Stimulated activated CD4-positive, alpha-beta T cell treated with anti-CD3 and anti-CD28 coated beads, Interleukin-4, amount 100 ng/mL, for 48 hours (primary cell): ENCODE measurements at places on chromosomes 6 and 20.

DNA sequence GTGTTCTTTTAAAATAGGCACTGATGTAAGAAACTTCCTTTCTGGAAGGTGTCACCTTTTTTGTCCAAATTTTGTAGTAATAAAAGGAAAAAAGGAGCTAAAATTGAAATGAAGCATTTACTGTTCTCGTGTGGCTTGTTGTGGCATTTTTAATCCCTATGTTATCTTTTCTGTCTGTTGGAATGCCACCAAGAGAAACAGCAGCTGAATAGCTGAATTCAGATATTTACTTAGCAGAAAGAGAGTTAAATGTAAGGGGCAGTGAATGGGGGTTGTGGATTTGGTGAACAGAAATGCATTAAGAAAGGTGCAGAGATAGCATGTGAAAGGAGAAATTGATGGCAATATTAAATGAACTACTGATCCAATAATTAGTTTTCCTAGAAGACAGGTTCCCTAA is 573.6 kb upstream of the EPHA7 start:
- DNase-seq, result no peak

DNA sequence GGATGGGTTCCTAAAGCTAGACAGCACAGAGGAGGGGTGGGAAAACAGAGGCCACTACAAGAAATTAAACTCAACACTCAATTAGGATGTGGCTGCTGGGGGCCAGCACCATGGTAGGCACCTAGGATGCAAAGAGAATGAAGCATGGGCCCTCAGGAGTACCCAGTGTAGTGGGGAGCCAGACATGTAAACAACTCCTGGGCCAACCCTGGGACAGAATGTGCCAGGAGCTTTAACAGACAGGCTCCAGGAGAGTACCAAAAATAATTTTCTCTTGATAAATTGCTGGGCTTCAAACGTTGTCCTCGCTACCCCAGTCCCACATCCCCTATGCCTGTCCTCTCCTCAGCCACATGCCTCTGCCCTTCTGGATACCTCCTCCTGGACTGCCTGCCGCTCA is 1.7 kb downstream of the TMEM151B start:
- no peak for DNase-seq

DNA sequence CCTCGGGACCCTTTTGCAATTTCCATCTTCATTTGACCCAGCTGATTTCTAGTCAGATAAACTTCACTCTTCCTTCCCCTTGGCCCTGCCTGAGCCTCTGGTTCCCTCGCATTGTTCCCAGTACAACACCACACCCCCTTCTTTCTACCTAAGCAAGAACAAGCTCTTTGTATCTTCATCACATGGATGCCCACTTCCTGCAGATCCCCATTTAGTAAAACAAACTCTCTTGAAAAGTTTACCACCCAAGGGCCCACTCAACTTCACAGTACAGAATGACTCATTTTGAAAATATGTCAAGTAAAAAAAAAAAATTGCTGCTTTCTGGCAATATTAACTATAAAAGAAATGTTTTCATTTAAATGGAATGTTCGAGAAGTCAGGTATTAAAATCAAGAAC is 5.2 kb downstream of the FAXC start:
- no peak for DNase-seq

DNA sequence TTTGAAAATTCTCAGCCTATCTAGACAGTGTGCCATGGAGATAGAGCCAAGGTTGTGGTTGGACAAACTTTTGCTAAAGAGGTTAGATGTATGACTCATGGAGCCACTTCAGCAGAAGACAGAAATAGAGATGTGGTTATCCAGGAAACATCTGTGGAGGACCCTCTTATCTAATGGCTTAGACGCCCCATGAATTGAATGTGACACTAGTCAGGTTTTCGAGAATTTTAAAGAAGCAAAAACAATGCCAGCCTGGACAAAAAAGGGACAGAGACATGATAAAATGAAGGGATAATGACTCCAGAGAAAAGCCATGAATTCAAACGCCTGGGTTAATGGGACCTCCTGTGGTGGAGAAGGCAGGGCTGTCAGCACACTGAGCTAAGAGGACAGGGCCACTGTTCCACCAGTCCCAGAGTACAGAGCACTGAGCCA is 280.5 kb downstream of the CLVS2 start:
- DNase-seq, result no peak

GRCh38 chr6:149862922-149863697 is 1.0 kb downstream of the LRP11 start:
- DNase-seq, result peak; percentile 22

DNA sequence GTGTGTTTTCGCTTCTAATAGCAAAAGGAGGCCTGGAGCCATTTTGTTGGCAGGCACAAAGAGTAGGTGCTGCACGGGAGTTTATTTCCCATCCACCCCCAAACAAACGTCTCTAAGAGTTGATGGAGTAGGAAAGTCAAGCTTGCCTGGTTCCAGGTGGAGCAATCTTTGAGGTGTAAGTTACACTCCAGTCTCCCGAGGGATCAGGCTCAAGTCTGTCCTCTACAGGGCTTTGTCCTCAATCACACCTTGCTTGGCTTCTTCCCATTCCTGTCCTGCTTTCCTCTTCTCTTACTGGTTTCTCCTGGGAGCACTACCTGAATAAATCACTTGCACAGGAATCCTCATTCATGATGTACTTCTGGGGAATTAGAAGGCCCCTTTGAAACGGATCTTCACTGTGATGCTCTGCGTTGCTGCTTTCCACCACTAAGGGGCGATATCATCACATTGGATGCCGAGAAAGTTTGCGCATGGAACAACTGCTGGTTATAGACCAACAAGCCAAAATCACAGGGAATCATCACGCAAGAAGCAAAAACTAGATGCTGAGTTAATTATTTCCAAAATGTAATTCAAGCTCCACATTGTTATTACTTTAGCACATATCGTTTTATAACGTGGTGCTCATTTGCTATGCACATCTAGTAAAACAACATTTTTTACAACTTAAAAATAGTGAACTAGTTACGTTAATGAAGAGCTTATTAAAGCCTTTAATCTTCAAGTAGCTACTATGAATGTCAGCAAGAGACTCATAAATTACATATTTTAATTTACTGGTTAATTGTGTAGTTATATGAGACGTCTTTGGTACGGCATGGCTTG is 156.8 kb downstream of the DNAH8 start:
- DNase-seq, result peak; percentile 49

DNA sequence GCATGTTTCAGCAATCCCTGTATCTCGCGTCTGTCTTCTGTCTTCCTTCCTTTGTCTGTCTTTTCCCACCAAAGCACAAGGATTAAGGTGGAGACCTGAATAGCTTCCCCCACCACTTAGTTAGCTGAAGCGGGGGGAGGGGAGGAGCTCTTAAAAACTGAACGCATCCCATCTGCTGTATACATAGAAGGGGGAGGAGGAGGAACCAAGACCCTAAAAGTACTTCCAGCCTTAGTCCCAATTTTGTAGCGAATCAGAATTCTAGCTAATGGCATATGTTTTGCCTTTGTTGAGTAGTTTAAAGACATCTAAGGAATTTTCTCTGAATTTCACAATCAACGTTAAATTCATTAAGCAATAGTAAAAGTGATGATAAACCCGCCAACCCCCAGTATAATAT is 47.9 kb downstream of the GNAS start:
- DNase-seq, result no peak

DNA sequence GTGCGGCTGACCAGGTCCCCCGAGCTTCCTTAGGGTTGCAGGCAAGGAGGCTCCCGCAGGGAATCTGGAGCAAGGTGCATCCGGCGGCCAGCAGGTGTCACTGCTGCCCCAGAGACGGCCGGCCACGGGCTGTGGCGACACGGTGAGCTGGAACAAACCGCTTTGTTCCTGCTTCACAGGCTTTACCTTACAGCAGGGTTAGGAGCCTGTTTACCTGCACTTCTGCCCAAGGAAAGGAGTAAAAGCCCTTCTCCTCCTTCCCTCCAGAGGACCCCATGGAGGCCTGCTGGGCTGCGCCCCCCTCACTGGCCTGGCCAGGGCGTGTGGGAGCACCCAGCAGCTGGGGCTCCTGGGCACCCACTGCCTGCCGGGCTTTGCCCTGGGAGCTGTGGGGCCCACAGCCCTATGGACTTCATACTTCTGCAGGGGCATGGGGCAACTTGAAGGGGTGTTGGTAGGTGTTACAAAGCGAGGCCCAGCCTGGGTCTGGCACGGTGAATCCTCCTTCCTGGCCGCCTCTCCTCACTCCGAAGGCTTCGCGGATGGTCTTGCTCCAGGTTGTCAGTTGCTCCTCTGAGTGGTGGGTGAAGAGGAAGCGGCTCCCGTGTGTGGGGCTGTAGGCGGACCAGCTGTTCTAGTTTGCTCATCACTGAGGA is 88.4 kb downstream of the CDC5L start:
- DNase-seq, result peak; percentile 64

DNA sequence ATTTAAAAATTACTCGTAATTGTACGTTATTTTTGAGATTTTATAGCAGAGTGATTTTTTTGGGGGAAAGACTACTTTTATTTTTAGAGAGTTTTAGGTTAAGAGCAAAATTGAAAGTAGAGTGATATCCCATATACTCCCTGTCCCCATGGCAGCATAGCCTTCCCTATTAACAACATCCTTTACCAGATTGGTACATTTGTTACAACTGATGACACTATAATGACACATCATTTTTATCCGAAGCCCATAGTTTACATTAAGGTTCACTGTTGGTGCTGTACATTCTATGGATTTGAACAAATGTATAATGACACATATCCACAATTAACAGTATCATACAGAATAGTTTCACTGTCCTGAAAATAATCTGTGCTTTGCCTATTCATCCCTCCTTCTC is 1126.4 kb upstream of the CITED2 start:
- no peak for DNase-seq

GRCh38 chr6:74937936-74938335 is 267.9 kb downstream of the COL12A1 start:
- no peak for DNase-seq

DNA sequence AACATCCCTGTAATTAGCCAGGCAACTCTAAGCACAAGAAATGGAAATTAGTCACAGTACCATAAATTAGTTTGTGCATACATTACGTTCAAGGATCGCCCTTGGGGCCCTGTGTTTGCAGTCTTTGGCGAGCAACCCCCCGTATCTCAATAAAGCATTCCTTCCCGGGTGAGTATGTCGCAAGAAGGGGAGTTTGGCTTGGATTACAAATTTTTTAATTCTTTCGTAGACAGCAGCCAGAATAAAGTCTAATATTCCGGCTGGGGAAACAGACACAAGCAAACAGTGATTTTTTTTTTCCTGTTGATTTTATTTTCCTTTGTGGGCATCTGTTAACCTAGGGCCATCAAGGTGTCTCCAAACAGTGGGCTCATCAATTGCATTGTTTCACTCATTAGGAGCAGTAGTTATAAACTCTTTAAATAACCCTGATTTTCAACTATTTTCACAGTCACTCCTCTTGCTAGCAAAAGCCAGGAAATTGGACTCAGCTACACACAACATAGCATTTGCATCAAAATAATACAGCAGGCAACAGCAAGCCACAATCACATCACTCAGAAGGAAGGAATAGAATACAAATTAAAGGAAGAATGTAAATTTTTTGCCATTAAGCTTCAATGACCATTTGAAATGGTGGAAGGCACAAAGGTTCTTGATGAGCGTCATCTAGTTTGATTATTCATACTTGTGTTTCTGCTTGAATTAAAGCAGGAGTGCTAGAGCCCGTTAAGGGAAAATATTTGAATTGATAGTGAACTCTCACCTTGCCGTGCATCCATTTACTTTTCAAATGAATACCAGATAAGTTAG is 85.3 kb downstream of the LINC00237 start:
- no peak for DNase-seq

GRCh38 chr6:159720708-159721107 is 6.6 kb upstream of the WTAP start:
- DNase-seq, result no peak

DNA sequence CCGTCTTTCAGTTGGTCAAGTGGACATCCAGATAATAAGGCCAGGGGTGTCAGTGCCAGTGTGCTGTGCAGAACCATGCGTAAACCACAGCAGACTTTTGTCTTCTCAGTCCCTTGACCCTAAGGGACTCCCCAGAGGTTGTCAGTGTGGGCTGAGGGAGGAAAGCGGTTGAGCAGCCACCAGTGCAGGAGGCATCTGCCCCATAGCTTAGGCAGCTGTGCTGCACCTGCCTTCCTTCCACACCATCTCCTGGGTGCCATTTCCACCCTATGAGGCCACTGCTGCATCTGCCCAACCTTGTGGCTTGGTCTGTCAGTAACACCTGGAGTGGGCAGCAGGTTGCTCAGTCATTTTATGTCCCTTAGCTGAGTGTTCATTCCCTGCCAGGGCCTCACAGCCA is 26.0 kb downstream of the PRPF6 start:
- DNase-seq, result no peak

GRCh38 chr20:60535211-60535610 is 577.0 kb downstream of the CDH26 start:
- no peak for DNase-seq

DNA sequence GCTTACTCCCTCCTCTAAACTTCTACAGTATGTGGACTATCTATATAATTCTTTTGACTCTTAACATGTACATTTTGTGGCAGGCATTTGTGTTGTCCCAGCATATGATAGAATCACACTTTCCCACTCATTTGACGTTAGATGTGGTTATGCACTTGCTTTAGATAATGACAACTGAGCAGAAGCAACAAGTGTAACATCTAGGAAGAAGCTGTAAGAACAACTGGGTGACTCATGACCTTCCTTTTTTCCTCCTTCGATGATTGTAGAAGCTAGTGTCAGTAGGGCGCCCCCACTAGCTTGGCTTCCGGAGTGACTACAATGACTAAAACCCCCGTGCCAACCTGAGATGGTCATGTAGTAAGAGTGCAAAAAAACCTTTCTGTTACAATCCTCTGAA is 74.6 kb upstream of the CEP85L start:
- DNase-seq, result peak; percentile 62

DNA sequence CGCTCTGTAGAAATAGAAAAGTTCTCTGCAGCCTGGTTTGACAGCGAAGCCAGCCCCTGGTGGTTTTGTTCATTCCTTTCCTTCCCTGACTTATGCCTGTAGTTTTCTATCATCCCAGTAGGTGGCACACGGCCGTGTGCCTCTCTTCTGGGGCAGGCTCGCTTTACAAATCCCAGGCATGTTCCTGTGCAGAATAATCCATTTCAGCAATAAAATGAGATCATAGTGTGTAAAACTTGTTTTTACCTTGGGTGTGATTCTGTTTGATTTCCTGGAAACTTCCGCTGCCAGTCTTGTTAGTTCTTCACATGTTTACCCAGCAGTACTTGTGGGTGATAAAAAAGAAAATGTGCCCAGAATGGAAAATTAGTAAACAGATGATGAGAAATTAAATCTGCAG is 7.4 kb upstream of the INSM1 start:
- peak; percentile 15 for DNase-seq

- no peak for DNase-seq
Measured at GRCh38 chr6:70957284-70957617, 391 bp upstream of the B3GAT2 start.

DNA sequence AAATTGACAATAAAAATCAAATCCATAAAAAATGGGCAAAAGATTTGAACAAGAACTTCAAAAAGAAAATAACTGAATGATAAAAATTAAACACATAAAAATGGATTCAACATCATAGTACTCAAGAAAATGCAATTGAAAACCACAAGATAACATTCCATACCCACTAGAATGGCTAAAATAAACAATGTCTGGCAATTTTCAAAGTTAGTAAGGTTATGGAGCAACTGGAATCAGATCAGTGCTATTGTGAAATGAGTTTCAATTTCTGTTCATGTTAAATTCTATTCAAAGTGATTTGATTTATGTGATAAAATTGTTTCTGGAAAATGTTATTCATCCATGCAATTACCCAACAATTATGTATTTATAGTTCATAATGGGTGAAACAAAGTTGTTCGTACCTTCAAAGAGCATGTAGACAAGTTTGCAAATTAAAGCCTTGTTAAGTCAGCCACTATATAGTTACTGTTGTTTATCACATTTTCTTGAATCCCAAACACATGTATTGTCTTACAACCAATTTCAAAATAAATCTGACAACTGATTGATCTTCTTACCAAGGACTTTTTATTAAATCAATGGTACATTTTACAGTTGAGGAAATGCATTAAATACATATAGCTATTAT is 151.5 kb upstream of the CENPW start:
- DNase-seq, result no peak
